ENCODE measurements at places on chromosomes 7 and 10. TPM values are rescaled to one million over a fixed set of nuclear protein-coding genes. Genes with fewer than 3 reads are reported as not detected.

BEND7 gene
- total RNA-seq: 11.5 TPM

DNA sequence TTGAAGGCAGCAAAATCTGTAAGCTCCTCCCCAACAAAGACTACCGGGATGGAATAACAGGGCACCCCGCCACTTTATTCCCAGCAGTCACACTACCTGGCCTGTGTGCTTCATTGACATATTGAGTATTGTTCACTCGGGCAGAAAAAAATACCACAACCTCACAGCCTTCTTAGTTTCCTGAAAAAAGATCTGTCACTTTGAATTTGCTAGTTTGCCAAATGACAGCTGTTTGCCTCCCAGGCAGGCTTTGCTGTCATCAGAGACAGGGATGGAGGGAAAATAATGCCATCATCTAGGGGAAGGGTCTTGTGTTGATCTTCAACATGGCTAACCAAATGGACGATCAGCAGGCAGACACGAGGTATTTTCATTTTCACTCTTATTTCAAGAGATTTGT lies 26.9 kb downstream of the BMPER start:
- H3K4me3 ChIP-seq: no peak overlapping the region
- H3K36me3 ChIP-seq: no peaks in the 10 kb centered on the region
- no peak overlapping the region for H3K27ac ChIP-seq
- DNase-seq: no peak
- H3K4me1 ChIP-seq: no peaks in the 10 kb centered on the region

- H3K27me3 ChIP-seq: peaks cover 11% of the 10 kb centered on the region
- DNase-seq: no peak
- H3K36me3 ChIP-seq: no peaks in the 10 kb centered on the region
- no peaks in the 10 kb centered on the region for H3K4me1 ChIP-seq
These were observed 3.2 kb downstream of the MKX start for GRCh38 chr10:27742195-27743011.

HOXA6 gene
- not detected for total RNA-seq

GRCh38 chr7:99539213-99539811 lies 12.6 kb downstream of the FAM200A start:
- H3K27ac ChIP-seq: no peak overlapping the region
- no peak for DNase-seq
- H3K36me3 ChIP-seq: no peaks in the 10 kb centered on the region
- H3K4me3 ChIP-seq: no peak overlapping the region

CTAGE8 gene
- 1.2 TPM for total RNA-seq
